Psoas muscle (tissue), 8 donors: ENCODE measurements at places on chromosomes 5 and 9.

- DNase-seq: no peak
These were observed 22.6 kb downstream of the CDH9 start for GRCh38 chr5:27015758-27016157.

DNA sequence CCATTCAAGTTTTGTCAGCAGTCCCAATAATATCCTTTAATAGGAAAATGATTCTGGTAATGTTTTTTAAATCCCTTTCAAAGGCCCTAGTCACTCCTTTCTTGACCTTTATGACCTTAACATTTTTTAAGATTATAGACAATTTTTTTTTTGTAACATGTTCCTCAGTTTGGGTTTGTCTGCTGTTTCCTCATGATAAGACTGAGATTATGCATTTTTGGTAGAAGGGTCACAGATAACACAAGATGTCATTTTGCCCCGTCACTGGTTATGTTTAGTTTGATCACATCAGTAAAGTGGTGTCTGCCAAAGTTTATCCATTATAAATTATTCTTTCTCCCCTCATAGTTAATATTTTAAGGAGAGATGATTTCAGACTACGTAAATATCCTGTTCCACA, 16.0 kb upstream of the PTPDC1 start:
- DNase-seq: no peak

DNA sequence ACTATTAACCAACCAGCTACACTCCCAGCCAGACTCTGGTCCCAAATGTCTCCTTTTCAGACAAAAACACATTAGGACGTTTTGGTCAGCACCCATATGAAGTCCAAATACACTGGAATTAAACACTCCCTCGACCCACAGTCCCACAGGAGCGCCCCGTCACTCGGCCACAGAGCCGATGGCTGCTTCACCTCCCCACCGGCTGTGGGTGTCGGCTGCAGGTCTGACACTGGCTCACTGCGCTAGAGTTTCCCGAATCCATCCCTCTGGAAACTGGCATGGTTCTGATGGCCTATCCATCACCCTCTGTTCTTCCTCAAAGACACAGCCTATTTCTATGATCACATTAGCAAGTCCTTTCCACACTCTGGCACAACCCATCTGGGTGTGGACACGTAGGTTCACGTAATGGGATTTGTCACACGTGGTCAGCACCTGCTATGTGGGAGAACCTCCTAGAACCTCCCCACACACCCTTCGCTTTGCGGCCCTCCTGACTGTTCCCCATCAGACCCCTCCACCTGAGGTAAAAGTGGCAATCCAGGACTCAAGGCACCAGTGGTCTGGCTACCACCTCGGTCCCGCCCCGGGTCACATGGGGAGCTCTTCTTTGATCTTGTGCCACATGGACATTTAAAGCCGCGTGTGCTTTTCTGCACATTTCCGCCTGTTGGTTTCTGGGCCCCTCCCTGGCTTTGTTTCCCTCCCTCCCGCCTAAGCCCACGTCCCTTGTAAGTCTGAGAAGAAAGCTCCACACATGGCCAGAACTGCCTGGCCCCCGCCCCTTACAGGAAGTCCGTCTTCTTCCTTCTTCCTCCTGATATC, 131.1 kb upstream of the PHYKPL start:
- DNase-seq: no peak

DNA sequence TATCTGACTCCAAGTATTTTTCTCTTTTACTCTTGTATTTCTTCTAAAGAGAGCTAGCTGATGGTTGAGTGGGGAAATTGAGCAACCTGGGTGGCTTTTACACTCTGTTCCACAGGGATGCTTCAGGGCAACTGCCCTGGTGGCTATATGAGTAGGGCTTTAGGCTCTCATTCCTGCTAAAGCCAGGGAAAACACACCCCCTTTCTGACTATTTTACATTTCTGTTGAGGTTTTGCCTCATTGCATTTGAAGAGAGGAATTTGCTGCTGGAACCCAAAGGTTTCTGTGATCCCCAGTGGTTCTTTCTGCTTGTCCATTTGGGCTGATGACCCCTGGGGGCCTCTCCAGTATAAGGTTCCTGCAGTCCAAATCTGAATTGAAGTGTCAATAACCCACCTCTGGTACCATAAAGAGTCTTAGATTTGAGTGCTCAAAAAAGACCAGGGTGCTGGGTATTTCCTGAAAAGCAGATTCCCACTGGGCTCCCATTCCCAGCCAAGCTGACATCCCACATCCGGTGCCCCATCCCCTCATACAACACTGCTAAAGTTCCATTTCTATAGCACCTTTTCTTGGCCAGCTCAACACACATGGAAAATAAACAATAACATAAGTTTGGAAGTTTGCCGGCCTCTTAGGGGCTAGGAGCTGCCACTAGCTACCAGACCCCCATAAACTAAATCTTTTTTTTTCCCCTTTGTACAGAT, 59.5 kb downstream of the PAPPA start:
- DNase-seq: no peak

GRCh38 chr5:27818888-27819287, 780.5 kb upstream of the CDH9 start:
- no peak for DNase-seq

DNA sequence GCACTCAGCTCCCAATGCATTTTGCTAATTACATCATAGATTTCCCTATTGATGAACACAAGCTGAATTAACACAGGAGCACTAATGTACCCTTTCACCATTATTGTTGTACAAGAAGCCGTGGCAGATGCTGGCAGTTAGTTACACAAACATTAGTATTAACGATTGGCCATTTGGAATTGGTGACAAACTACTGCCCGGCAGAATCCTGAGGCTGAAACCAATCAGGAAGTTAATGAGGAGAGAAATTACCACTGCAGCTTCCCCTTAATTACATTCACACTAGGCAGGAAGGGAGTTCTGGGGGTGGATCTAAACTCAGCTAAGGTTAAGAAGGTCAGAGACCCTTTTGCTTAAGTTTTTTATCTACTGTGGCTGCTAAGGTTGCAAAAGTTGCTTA, 9.6 kb upstream of the DMRT3 start:
- no peak for DNase-seq

GRCh38 chr9:72305102-72305546, 59.9 kb downstream of the ZFAND5 start:
- peak; percentile 82 for DNase-seq

GRCh38 chr5:128237000-128237399, 153.4 kb downstream of the SLC12A2 start:
- DNase-seq: no peak
